GOT3 (cell line): ENCODE measurements at places on chromosomes 1 and 21.
A peak's percentile ranks its signal among the peaks of the same experiment; 100 is the strongest.

DNA sequence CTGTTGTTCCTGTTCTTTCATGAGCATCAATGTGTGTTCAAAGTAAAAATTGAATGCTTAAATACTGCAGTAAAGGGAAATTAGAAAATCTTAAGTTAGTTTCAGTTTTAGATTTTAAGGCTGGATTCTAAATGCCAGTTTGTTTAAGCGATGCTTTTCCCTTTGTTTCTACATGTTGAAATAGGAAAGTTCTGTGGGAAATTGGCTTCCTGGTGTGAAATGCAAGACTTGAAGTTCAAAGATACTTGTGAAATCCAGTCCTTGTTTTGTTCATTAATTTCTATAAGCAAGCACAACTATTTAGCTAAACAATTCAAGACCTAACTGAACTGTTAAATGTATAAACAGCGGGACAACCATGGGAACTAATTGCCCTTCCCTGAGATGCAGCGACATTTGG lies 149.1 kb downstream of the LYPLAL1 start:
- DNase-seq = no peak

- DNase-seq = no peak
Observed at GRCh38 chr21:28516991-28517592, 475.6 kb downstream of the LTN1 start.

GRCh38 chr21:44485254-44485793 lies 30.0 kb downstream of the LRRC3 start:
- DNase-seq = no peak

DNA sequence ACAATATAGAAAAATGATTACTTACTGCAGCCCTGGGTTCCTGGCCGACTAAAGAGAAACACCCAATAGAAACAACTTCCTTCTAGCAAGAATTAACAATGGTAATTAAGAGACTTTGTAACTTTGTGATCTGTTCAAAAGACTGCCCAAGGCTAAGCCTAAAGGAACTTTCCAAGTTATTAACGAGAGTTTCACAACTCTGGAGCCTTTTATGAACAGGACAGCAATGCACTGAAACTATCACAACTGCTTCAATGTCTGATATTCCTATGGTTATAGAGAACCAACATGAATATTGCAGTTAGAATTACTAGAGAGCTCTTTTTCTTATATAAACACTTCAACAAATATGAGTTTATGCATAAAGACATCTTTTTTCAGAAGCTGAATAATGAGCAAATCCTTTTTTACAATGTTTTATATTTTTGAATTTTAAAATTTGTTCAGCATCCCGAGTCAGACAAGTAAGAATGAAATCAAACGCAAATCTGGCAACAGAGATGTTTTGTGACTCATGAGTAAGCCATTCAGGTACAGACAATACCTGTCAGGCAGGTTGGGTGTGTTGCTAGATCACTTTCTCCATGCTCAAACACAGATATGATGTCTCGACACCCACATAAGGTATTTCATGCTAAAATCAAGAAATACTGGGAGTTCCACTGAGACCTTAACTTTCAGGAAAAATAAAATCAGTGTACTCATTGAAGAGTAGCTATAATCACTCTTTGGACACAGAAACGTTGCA lies 22.2 kb upstream of the KCNJ15 start:
- DNase-seq = no peak

DNA sequence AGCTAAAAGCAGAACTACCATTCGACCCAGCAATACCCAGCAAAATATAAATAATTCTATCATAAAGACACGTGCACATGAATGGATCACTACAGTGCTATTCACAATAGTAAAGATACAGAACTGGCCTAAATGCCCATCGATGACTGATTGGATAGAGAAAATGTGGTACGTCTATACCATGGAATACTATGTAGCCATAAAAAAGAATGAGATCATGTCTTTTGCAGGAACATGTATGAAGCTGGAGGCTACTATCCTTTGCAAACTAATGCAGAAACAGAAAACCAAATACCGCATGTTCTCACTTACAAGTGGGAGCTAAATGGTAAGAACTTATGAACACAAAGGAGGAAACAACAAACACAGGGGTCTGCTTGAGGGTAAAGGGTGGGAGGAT lies 53.4 kb downstream of the UCHL5 start:
- DNase-seq = no peak

GRCh38 chr1:230194525-230194924 lies 127.5 kb downstream of the GALNT2 start:
- DNase-seq = no peak

GRCh38 chr1:166884971-166885370 lies 8.9 kb upstream of the TADA1 start:
- no peak for DNase-seq

DNA sequence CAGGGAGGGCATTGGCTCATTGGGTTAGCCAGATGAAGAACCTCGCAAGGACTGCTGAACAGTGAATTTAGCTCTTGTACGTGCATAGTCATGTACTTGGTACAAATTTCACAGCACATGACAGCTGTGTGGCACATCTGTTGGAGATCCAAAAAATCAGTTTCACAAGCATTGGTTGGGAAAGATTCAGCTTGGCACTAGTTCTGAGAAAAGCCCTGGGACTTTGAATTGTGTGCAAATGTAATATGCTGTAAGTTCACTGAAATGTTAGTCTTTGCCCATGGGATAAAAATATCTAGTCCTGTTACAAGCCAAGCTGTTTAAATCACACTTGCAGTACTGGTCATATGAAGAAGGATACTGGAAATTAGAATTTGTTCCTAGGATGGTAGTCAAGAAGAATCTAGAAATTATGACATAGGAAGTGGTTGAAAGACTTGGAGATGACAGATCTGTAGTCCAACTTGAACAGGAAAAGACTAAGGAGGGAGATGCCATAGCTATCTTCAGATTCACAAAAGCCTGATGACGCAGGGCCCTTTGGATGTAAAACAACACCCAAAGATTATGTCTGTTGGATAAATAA lies 19.2 kb downstream of the LAMC2 start:
- no peak for DNase-seq

DNA sequence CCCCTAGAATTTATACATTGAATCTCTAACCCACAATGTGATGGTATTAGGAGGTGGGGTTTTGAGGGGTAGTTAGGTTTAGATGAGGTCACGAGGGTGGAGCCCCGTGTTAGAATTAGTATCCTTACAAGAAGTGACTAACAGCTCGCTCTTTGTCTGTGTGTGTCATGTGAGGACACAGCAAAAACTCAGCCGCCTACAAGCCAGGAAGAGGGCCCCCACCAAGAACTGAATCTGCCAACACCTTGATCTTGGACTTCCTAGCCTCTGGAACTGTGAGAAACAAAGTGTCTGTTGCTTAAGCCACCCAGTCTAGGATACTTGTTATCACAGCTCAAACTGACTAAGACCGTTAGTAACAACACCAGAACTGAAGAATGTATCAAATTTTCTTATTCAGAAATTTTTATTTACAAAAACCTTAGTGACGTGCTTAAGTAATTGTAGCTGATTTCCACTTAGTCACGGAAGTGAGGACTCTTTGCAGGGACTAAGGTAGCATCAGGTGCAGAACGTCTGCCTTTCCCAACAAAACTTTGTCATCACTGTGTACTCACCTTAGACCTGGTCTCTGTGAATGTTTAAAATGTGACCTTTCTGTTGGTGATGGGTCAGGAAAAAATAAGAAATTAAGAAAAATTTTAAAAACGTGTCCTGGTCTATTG lies 24.5 kb upstream of the LRRC8C start:
- DNase-seq = no peak

- DNase-seq = no peak
Observed at GRCh38 chr1:213972141-213972540, 15.6 kb upstream of the PROX1 start.

DNA sequence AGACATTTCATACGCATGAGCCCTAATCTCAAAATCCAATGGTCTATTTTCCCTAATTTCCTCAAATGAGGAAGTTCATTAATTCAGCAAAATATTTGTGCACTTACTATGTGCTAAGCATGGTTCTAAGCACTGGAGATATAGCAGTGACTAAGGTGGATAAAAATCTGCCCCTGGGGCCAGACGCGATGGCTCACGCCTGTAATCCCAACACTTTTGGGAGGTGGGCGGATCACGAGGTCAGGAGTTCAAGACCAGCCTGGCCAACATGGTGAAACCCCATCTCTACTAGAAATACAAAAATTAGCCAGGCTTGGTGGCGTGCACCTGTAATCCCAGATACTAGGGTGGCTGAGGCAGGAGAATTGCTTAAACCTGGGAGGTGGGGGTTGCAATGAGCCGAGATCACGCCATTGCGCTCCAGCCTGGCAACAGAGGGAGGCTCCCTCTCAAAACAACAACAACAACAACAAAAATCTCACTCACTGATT lies 4.3 kb upstream of the MIIP start:
- no peak for DNase-seq

DNA sequence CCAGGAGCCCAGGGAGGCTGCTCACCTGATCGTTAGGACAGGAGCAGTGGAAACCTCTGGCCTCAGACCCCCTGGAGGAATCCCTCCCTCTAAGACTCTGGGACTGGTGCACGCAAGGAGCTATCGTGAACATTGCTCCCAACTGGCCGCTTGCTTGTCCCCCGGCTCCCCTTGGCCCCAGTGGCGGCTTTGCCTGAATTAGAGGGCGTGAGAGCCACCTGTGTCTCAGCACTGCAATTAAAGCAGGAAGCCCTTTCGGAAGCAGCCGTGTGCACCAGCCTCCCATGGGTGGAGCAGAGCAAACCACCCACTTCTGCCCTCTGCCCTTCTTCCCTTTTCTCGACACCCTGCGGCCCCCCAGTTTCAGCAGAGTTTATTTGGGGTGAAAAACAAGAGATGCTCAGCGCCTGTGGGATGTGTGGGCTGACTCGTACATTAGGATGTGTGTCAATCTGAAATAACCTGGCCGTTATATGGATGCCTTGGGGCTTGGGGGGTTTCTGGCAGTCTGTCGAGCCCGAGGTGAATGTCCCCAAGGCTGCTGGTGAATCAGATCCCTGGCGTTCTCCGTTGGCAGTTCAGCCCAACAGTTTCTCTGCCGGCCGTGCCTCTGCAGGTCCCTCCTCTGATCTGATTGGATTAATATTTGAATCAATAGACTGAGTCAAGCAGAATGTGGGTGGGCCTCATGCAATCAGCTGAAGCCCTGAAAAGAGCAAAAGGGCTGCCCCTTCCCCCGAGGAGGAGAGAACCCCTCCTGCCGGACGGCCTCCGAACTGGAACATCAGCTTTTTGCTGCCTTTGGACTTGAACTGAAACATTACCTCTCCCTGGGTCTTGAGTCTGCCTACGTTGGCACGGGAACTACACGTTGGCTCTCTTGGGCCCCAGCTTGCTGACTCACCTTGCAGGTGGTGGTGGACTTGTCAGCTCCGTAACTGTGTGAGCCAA lies 7.3 kb upstream of the UMODL1 start:
- no peak for DNase-seq

DNA sequence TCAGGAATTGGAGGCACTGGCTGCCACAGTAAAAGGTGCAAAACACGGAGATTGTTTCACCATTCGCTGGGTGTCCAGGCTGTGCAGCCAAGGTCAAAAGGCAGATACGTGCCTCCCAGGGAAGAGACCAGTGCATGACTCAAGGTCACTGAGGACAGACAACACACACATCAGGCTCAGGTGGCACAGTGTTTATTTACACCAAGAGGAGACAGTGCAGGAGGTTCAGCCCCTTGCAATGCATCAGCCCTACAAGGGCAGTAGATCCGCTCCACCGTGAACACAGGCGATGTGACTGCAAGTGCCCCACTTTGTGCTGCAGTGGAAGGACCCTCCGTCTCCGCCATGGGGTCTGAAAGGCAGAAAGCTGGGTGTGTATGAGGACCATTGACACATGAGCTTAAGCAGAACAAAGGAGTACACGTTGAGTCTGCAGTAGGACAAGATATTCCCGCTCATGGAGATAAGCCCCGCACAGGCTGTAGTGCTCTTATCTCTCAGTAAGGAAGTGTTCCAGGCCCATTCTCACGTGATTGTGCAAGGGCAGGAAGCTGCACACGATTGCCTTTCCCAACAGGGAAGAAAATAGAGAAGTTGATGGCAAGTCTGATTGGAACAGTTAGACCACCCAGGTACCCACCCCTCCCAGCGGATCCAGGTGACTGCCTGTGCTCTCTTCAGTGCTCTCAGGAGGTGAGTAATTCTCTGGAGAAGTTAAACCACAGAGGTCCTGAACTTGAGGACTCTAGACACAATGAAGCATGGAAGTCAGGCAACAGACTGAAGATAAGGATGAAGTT lies 37.5 kb upstream of the QSOX1 start:
- DNase-seq = no peak

GRCh38 chr1:231171623-231172197 lies 9.9 kb downstream of the TRIM67 start:
- no peak for DNase-seq

DNA sequence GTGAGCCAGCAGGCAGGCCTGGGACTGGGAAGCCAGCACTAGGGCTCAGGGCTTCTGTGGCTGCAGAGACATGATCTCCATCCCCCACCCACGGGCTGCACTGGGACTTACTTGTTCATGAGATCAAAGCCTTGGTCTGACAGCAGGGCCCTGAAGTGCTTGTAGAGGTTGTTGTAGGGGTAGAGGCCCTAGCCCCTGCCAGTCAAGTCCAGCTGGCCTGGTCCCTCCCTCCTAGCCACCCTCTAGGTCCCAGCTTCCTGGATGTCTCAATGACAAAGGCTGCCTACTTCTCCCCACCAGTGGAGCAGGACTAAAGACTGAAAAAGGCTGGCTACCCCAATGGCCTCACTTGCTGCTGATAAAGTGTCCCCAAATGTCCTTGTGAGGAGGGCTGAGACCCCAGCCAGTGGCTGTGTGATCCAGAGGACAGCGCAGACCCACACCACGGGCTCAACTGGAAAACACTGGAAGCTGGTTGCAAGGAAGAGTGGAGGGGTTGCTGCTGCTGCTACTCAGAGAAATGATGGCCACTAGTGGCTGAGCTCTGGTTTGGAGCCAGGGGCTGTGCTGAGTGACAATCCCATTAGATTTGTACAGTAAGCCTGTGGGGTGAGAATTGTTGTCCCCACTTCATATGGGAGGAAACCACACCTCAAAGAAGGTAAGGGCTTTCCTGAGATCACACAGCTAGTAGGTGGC lies 1.4 kb downstream of the HTR1D start:
- DNase-seq = no peak

GRCh38 chr1:211174375-211174774 lies 40.4 kb upstream of the KCNH1 start:
- DNase-seq = no peak

GRCh38 chr1:89632657-89633247 lies at the start of gene LRRC8C:
Gene LRRC8C, plus strand, starts transcription at chr1:89633120. Its CDS starts 53,354 bp downstream, at chr1:89686474.
- DNase-seq = peak; percentile 34

DNA sequence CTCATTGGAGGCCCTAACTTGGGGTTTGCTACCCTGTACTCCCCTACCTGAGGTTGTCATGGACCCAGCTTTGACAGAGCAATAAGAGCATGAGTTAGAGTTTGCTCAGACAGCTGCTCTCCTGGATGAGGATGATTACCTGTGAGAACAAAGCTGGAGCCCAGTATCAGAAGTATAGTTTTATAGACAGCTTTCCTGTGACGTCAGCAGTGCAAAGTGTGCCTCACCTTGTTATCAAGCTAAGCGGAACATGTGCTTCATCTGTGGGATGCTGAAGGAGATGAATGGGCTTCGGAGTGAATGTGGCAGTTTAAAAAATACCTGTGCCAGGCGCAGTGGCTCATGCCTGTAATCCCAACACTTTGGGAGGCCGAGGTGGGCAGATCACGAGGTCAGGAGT lies 5.4 kb upstream of the WDR47 start:
- no peak for DNase-seq
